A549 treated with AZD2906 at 1 μM for 4 hours (cell line): ENCODE measurements at places on chromosomes 7 and 10. TPM values are rescaled to one million over a fixed set of nuclear protein-coding genes. Genes with fewer than 3 reads are reported as not detected.

NXPH1 gene
- not detected in 5 replicates for total RNA-seq

ATOH7 gene
- 0.08 to 0.36 TPM (median 0.21 TPM) in 5 replicates for total RNA-seq

COG5 gene
- total RNA-seq, result 7.5 to 13.7 TPM (median 9.9 TPM) in 5 replicates

MKX gene
- not detected in 5 replicates for total RNA-seq
